ENCODE measurements at places on chromosomes 6 and 20.

DNA sequence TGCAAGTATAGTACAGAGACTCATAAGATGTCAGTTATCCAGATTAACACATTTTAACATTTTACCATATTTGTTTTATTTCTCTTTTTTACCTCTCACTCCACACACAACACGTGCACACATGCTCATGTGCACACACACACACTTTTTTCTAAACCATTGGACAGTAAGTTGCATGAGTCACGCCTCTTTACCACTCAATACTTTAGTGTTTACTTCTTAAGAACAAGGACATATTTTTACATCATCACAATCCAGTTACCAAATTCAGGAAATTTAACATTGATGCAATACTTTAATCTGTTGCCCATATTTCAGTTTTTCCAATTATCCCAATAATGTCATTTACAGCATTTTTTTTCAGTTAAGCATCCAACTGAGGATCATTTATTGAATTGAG lies 109.0 kb downstream of the RIN2 start:
- no peak for DNase-seq

DNA sequence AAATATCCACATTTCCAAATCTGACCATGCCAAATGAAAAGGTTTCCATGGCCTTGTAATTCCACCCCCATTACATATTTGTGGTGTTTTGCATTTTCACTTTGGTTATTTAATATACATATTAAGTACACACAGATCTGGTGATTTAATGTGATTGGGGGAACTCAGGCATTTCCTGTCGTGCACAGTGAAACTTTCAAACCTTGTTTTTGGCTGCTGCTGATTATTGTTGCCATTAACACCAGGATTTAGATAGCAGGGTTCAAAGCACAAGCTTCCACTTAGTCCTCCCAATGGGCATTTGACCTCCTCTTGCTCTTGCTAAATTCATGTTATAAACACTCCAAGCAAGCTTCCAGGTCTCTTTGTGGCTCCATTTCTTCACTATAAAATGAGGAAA lies 166.5 kb downstream of the SOBP start:
- no peak for DNase-seq

- DNase-seq: peak; percentile 77
Measured at GRCh38 chr6:161168281-161168891, 105.5 kb downstream of the AGPAT4 start.

- no peak for DNase-seq
Measured at GRCh38 chr6:156589281-156589680, 187.9 kb upstream of the ARID1B start.

GRCh38 chr20:62505337-62506045 lies 29.7 kb upstream of the GATA5 start:
- DNase-seq: no peak

GRCh38 chr6:152316024-152316423 lies 321.1 kb downstream of the SYNE1 start:
- no peak for DNase-seq

- DNase-seq: no peak
Measured at GRCh38 chr6:53055873-53056272, 9.3 kb upstream of the FBXO9 start.

DNA sequence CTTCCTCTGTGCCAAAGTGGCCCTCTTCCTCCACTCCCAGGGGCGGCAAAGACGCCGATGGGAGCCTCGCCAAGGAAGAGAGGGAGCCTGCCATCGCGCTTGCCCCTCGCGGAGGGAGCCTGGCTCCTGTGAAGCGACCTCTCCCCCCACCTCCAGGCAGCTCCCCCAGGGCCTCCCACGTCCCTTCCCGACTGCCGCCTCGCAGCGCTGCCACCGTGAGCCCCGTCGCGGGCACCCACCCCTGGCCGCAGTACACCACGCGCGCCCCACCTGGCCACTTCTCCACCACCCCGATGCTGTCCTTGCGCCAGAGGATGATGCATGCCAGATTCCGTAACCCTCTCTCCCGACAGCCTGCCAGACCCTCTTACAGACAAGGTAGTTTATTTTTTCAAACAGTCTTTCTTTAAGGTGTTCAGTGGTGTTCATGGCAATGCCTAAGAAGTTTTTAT lies 64.9 kb downstream of the FNDC1 start:
- no peak for DNase-seq

- DNase-seq: peak; percentile 43
Measured at GRCh38 chr20:52001999-52002666, 189.4 kb downstream of the ZFP64 start.

DNA sequence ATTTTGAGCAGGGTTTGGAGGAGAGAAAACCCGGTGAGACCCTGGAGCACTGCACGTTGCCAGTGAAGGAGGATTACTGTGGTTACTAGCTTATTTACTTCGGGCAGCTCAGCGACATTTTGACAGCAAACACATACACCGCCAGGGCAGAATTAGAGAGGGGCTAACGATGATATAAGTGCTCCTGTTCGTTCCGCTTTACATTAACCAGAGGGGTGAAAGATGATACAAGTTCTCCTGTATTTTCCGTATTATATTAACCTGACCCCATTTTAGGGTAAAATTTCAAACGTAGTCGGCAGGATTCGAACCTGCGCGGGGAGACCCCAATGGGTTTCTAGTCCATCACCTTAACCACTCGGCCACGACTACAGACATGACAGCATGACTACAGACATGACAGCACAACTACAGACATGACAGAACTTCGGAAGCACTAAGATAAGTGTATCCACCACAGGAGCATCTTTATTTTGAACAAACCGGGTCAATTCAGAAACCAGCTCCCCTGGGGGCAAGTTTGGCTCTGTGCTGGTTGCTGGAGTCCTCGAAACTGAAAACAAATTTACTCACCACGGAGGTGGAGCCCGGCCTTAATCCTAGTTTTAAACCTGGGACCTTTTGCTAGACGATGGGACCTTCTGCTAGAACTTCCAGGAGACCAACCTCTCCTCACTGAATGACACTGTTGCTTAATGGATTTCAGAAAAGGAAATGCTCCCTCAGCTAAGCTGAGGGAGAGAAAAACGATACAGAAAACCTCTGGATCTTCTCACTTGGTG lies 80.4 kb upstream of the ZNF184 start:
- DNase-seq: no peak

- DNase-seq: no peak
Measured at GRCh38 chr6:170284126-170284773, 6.6 kb downstream of the DLL1 start.

- DNase-seq: no peak
Measured at GRCh38 chr6:43782764-43783513, 12.9 kb downstream of the VEGFA start.

GRCh38 chr6:7833751-7834070 lies 76.9 kb downstream of the TXNDC5 start:
- no peak for DNase-seq

GRCh38 chr6:44304282-44305199 lies 8.6 kb downstream of the AARS2 start:
- DNase-seq: no peak

DNA sequence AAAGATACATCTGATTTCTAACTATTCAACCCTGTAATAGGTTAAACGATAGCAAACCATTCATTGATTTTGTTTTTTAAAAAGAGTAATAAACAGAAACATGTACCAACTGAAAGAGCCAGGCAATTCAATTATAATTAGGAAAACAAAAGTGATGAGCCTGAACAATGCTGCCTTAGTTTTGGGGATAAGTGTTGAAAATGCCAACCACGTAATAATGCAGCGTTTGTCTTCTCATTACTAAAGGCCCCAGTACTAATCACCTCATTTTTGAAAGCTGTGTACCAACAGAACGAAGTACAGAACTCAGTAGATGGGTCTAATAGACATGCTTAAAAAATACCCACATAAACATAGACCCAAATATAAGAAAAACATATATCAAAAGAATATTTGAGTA lies 663.6 kb upstream of the CHD6 start:
- no peak for DNase-seq

- DNase-seq: no peak
Measured at GRCh38 chr6:110524305-110524704, 47.9 kb upstream of the SLC22A16 start.

DNA sequence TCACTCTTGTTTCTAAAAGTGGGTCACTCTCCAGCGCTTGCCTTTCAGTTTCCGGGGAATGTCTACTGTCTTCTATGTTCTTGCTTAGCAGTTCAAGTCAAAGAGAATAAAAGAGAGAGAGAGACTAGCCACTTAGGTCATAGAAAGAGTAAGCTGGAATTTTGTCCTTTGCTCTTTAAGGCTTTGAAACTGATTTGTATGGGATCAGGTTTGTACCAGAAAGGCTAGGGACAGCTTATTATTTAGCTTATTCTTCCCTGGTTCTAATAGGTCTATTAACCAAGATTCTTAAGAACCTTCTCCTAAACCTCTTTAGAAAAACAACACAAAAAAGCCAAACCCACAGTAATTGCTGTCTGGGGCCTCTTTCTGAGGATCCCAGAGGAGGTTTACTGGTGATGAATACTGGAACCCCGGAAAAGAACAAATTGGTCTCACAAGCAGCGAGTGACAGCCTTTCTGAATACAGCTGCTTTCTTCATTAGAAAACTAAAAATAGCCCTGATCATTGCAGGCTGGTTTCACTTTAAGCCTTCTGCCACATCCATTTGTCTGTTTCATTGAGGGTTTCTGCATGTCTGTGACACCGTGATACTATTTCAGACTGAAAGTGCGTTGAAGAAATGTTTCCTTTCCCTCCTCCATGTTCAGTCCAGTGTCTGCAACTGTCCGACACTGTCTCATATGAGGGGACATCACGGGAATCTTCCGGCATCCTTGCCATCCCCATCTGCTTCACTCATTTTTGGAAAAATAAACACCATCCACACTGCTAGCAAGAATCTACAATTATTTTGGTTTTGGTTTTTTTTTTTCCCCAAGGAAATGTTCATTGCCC lies 75.1 kb upstream of the ATXN1 start:
- no peak for DNase-seq

GRCh38 chr6:5036269-5036668 lies 32.4 kb upstream of the RPP40 start:
- DNase-seq: peak; percentile 82

- peak; percentile 40 for DNase-seq
Measured at GRCh38 chr20:62143957-62144825, 622 bp downstream of the SS18L1 start.

GRCh38 chr6:21955053-21955595 lies 341.7 kb downstream of the PRL start:
- DNase-seq: no peak

DNA sequence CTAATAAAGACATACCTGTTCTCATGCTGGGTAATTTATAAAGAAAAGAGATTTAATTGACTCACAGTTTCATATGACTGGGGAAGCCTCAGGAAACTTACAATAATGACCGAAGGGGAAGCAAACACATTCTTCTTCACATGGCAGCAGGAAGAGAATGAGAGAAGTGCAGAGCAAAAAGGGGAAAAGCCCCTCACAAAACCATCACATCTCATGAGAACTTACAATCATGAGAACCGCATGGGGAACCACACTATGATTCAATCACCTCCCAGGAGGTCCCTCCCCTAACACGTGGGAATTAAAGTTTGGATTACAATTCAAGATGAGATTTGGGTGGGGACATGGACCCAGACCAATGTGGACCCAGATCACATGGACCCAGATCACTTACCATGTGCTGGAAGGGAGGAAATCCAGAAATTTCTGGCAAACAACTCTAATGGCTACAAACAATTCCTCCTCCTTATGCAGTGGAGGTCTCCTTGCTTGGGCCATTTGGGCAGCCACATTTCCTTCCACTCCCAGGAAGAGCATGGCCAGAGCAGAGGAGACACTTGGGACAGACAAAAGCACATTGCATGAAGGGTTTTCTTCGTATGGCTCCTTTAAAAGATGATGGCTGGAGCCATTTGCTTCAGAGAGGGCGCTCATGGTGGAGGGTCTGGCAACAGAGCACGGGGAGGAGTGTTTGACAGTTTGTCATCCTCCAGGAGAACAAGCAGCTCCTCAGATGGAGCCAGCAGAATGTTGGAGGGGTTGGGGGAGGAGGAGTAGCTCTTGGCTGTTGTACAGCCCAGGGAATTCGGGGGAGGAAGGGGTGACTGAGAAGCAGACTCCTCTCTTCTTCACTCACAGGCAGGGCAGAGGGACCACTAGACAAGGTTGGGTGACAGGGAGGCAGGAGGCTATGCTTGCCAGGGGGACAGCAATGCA lies 30.4 kb downstream of the SERPINB9 start:
- no peak for DNase-seq

DNA sequence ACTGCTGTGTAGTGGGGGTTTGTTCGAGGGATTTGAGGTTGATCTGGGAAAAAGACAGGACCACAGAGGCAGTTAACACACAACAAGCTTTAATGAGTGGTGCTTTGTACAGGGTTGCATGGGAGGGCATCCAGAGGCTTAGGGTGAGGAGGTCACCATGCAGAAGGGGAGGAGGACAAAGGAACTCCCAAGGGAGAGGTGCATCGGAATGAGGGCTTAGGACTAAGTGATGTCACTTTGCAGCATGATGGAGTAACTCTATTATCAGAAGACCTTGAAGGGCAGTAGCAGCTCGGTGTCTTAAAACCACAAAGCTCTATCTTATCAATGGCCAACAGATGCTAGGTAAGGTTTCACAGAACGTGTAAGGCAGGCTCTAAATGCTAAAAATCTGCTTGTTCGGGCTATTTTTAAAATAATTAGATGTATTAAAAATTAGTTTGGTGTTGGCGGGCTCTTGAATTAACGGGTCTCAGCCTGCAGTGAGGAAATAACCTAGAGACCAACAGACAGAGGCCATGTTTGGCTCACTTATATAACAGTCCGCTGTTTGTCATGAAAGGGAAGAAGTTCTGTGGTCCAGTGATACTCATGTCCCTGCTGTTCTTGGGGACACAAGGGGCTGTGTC lies 37.9 kb downstream of the MAN1A1 start:
- no peak for DNase-seq

DNA sequence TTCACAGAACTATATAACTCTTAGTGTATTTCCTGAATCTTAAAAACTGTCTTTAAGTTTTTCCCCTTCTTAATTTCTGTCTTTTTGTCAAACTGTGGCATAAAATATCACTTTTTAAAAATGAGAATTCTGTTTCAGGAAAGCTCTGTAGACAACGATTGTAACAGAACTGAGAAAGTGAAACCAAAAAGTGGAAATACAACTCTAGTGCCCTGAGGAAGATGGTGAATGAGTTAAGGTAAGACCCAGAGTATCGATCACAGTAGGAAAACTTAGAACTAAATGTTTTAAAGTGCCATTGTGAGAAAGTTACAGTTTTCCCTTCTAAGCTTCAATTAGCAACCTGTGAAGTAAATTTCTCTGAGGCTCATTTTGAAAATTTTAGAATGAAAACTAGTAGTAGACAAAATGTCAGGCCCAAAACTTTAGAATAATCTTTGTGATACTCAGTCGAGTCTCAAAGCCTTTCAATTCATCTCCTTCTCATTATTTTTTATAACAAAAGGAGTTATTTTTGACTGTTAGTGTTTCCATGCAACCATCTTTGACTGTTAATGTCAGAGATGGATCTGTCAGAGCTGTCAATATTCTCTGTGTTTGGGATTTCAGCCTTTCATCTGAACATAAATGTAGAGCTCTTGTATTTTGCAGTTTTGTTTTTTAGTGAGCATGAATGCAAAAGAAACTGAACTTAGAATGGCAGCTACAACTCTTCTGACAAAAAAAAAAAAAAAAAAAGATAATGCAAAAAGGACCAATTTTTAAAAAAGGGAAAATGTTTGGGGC lies 19.0 kb upstream of the TRDN start:
- DNase-seq: no peak

GRCh38 chr6:85390775-85391174 lies 59.1 kb upstream of the NT5E start:
- DNase-seq: no peak

GRCh38 chr6:140355476-140355875 lies 981.0 kb upstream of the CITED2 start:
- no peak for DNase-seq

Data from COR-L47 (cell line).